Brain pericyte (primary cell): ENCODE measurements at places on chromosomes 16 and 17.

DNA sequence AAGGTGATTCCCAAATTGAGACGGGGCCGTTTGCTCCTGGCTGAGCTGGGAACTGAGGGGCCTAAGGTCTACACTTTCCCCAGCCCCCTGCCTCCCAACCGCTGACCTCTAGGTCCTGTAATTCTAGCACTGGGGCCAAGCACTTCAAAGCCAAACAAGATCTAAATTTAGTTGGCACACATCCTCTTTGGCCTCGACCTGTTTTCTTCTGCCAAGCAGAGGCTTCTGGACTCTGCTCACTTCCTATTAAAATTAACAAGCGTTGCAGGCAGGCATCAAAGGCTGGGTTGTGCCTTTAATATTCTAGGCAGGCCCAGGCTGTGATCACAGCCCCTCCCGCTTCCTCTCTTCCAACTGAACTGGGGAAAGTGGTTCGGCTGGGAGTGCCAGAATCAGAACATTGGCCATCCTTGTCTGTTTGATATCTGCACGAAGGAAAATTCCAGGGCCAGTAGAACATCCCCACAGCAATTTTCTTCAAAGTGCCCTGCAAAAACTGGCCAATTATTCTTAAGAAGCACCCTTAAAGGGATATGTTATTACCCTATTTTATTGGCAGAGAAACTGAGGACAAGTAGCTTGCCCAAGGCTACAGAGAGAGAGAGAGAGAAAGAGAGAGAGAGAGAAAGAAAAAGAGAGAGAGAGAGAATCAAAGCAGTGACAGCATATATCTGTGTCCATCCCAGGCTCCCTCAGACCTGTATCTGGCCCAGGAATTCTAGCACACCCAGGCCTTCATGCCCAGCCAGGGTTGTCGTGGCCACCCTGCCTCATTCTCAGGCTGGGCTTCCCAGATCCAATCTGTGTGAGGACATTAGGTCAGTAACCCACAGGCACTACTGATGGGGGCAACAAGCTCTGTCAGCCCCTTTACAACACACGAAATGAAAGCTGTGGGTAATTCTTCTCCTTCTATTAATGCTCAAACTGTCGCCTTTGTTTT, 12.8 kb upstream of the MT4 start:
- DNase-seq = no peak

GRCh38 chr17:77417575-77417974, 276.8 kb downstream of the SEC14L1 start:
- no peak for DNase-seq

DNA sequence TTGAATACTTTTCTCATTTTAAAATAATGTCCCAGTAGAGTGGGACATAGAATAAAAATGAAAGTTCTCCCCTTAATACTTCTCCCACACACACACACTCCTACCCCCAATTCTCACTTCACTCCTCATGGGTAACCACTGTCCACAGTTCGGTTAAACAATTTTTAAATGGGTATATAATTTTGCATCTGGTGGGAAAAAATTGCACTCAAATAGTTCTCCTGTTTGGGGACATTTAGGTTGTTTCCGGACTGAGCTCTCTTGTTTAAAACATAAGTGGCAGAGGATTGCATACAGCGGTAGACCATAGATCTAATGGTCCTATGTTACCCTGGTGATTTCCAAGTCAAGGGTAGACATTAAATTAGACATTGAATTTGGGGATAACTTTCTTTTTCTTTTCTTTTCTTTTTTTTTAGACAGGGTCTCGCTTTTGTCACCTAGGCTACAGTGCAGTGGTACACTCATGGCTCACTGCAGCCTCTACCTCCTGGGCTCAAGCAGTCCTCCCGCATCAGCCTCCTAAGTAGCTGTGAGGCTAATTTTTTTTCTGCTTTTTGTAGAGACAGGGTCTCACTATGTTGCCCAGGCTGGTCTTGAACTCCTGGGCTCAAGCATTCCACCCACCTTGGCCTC, 138.3 kb downstream of the SOCS1 start:
- DNase-seq = no peak

DNA sequence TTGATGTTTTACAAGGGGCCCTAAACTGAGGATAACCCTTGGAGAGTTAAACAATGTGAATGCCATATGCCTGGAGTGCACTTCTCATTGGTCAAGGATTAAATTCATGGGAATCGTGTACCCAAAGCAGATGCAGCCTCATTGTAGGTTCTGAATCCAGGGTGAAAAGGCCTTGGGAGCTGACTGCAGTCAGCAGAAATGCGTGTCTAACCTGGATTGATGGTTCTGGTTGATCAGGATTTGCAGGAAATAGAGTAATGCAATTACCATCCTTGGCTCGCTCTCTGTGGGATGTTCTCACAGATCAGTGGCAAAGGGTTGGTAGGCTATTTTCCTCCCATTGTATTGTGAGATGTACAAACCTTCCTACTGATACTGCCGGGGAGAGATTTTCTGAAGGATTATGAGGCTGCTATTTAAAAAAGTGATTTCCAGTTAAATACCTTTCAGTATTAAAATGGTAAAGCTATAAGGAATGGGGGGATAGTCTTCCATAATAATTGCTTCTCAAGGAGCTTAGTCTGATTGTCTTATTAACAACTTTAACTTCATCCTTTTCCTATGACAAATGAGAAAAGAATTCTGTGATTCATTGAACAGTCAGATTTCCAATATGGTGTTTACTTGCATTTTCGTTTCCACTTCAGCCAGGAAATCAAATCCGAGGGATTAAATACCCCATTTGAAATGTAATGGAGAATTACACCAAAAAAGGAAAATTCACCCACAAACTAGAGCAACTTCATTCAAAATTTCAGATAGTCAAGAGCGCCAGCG, 1028.1 kb upstream of the EEF2KMT start:
- DNase-seq = no peak

- no peak for DNase-seq
Measured at GRCh38 chr16:558298-559020, 1.7 kb upstream of the PRR35 start.

GRCh38 chr16:88292007-88292970, 90.5 kb upstream of the ZNF469 start:
- no peak for DNase-seq

- no peak for DNase-seq
Measured at GRCh38 chr16:68117884-68118283, 32.7 kb downstream of the NFATC3 start.

- no peak for DNase-seq
Measured at GRCh38 chr17:725084-725483, 7.3 kb upstream of the TLCD3A start.

DNA sequence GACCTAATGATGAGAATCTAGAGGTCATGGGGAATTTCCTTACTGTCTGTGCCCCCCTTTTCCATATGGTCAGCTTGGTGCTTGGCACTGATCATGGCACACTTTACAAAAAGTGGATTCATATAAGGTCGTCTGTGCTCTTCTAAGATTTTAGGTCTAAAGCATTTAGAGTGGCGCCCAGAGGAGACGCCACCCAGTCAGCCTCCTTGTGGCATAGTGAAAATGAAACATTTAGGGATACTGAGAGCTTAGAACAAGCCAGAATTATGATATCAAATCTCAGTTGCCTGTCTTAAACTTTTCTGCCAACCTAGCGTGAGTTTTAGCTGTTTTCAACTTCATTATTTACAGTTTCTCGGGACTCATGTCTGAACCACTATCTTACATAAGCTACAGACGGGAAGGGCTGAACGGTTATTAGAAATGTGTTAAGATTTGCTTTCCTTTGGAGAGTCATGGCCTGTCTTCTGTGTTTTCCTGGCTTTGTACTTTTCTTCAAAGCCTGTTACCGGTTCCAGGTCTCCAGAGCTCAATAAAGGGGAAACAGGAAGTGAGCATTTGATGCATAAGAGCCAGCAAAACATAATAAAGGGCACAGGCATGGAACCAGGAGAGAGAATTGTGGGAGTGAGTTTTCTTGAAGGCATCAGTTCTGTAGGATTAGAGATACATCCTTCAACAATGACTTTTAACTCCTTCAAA, 13.7 kb downstream of the ZNRF1 start:
- no peak for DNase-seq

DNA sequence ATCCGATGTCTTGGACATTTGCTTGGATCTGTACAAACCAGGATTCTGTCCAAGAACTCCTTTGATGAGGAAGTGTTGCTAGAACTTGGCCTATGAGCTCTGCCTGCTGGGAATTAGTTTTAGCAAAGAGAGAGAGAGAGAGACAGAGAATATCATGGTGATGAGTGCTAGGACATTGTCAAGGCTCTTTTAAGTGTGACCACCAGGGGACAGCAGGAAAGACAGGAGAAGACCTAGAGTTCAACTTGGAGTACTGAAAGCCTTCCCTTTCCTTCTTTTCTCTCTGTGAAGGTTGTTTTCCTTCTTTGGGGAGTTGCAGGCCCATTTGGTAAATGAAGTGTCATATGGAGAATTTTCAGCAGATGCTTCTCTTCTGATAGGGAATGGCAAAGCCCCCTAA, 389.2 kb upstream of the HSBP1 start:
- no peak for DNase-seq

- DNase-seq = no peak
Measured at GRCh38 chr17:1495265-1495989, 2.9 kb upstream of the MYO1C start.

- DNase-seq = no peak
Measured at GRCh38 chr17:76697702-76698465, 12.9 kb downstream of the MXRA7 start.

DNA sequence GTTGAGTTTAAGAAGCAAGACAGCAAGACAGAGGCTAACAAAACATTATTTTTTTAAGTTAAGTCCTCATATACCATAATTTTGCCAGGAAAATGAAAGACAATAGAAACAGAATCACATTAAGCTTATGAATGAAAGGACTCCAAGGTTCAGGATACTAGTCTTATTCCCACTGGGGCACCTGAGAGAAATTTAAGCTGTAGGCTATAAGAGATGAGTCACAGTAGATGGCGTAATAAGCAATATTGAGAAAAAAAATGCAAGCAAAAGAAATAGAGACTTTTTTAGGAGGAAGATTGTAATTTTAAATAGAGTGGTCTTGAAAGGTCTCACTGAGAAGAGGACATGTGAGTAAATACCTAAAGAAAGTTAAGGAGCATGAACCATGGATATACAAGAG, 57.1 kb upstream of the KIF2B start:
- no peak for DNase-seq

DNA sequence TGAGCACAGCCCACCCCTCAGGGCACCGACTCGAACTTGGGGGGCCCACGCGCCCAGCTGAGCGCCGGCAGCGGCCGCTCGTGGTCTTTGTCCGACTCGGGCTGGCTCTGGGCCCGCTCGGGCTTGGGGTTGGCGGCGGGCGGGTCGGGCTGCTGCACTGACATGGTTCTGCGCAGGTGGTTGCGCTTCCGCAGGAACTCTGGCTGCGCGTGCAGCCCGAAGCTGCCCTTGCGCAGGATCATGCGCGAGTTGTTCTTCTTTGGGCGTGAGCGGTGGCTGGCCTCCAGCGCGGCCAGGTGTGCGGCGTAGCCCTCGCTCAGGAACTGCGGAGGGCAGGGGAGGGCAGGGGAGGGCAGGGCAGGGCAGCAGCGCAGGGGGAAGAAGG, 11.1 kb downstream of the PIMREG start:
- no peak for DNase-seq

- DNase-seq = no peak
Measured at GRCh38 chr17:27513849-27514248, 57.6 kb downstream of the KSR1 start.
